Hematopoietic multipotent progenitor cell (in vitro differentiated cells): ENCODE measurements at places on chromosomes 13 and 19.

DNA sequence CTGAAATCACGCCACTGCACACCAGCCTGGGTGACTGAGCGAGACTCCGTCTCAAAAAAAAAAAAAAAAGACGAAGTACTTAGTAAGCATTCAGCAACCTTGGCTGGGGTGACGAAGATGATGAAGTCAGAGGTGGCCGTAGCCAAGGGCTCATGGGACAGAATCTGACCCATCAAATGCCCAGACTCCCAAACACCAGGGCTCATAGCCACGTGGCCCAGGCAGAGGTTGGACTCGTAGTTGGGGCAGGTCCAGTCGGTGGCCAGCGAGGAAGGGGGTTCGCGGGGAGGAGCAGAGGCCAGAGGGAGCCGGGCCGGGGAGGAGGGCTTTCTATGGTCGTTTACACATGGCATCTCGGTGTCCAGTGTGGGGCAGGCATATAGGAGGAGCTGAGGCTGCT is 52.1 kb upstream of the EHD2 start:
- no peak for DNase-seq

- DNase-seq: no peak
Measured at GRCh38 chr13:28496188-28496564, 1.2 kb upstream of the FLT1 start.

DNA sequence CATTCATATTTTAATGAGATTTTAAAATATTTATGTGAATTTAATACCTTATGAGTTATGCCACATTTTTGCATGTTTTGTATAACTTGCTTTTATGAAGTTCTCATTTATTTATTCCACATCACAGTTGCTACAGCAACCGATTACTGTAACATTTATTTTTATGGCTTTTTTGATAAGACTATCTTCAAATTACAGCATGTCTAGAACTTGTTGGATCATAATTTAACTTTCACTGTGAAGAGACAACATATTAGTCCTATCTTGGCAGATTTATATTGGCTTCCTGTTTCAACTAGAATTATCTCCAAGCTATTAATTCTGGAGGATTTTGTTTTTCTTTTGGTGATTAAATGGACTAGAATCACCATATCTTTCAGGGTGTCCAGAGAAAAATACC is 793.7 kb upstream of the SLITRK5 start:
- DNase-seq: peak; percentile 51

GRCh38 chr13:64925284-64925683 is 2304.9 kb downstream of the PCDH9 start:
- DNase-seq: no peak

DNA sequence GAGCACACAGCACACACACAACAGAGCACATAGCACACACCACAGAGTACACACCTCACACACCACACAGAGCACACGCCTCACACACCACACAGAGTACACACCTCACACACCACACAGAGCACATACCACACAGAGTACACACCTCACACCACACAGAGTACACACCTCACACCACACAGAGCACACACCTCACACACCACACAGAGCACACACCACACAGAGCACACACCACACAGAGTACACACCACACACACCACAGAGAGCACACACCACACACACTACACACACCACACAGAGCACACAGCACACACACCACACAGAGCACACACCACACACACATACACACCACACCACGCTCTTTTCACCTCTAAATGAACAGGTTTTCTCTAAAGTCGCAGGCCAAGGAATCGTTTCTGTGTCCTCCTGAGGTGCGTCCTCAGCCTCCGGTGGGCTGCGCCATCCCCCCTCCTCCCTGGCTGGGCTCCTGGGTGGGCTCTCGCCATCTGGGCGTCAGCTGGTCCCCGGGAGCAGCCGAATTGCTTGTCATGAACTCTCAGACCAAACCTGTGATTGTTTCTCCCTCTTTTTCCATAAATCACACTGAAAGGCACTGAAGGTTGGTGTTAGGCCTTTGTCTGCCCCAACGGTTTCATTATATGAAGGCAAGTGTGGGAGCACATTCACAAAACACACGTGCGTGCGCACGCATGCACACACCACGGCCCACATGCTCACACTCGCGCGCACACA is 37.4 kb downstream of the TMEM255B start:
- no peak for DNase-seq

- DNase-seq: peak; percentile 65
Measured at GRCh38 chr19:15091918-15092753, 10.1 kb downstream of the OR1I1 start.

- peak; percentile 76 for DNase-seq
Measured at GRCh38 chr19:19372656-19373416, 32.6 kb upstream of the GATAD2A start.

- DNase-seq: no peak
Measured at GRCh38 chr13:23467932-23468278, 34.4 kb upstream of the SACS start.

GRCh38 chr13:52669677-52670076 is 17.0 kb downstream of the SUGT1 start:
- DNase-seq: no peak

DNA sequence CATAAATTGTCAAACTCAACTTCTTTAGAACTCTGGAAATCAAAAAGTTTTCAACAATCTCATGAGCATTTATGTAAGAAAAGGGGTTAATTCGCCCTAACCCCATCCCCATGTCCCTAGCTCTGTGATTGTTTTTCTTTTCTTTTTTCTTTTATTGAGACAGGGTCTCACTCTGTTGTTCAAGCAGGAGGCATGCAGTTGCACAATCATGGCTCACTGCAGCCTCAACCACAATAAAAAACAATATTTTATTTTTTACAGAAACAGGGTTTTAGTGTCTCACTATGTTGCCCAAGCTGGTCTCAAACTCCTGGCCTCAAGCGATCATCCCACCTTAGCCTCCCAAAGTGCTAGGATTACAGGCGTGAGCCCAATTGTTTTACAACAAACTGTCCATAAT is 16.7 kb downstream of the VWA8 start:
- DNase-seq: no peak

GRCh38 chr13:111962431-111962891 is 104.5 kb upstream of the SOX1 start:
- no peak for DNase-seq

- DNase-seq: no peak
Measured at GRCh38 chr13:37230346-37230745, 124.9 kb upstream of the CSNK1A1L start.

GRCh38 chr19:49430678-49431329 is 5.6 kb downstream of the GFY start:
- no peak for DNase-seq

GRCh38 chr19:44308011-44308410 is 3.2 kb upstream of the ZNF235 start:
- DNase-seq: no peak

DNA sequence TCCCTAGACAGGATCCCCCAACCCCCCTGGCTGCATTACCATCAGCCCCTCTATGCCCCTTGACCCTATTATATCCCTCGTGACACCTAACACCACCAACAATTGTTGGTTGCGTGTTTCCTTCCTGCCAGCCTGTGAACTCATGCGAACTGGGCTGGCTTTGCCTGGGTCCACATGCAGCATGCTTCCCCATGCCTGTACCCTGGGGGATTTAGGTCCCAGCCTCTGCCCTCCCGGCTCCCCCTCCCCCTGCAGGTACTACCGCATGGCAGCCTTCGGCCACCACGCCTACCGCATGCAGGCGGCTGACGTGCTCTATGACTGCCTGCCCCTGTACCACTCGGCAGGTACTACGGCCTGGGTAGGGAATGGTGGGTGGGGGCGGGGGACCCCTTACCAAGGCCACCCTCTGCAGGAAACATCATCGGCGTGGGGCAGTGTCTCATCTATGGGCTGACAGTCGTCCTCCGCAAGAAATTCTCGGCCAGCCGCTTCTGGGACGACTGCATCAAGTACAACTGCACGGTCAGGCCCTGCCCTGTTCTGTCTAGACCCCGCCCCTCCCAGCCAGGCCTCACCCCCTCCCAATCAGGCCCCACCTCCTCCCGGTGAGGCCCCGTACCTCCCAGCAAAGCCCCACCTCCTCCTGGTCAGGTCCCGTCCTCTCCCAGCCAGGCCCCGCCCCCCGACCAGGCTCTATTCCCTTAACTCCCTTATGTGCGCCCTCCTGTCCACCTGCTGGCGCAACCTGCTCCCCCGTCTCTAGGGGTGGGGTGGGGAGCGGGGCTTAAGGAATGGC is 18.5 kb downstream of the SLC27A1 start:
- peak; percentile 32 for DNase-seq

GRCh38 chr19:810883-811489 is 10.8 kb downstream of the PLPPR3 start:
- no peak for DNase-seq

DNA sequence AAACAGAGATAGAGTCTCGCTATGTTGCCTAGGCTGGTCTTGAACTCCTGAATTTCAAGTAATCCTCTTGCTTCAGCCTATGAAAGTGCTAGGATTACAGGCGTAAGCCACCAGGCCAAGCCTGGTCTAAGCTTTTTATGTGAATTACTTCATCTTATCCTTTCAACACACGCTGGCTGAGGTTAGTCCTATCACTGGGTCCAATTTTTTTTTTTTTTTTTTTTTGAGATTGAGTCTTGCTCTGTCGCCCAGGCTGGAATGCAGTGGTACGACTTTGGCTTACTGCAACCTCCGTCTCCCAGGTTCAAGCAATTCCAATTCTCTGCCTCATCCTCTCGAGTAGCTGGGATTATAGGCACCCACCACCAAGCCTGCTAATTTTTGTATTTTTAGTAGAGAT is 10.4 kb downstream of the MYO1F start:
- DNase-seq: no peak

DNA sequence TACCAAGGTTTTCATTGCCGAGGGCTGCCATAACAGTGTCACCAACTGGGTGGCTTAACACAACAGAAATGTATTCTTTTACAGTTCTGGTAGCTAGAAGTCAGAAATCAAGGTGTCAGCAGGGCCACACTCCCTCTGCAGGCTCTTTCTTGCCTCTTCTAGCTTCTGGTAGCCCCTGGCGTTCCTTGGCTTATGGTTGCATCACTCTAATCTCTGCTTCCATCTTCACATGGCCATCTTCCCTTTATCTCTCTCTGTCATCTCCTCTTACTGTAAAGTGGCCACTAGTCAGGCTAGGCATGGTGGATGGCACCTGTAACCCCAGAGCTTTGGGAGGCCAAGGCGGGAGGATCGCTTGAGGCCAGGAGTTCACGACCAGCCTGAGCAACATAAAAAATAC is 38.0 kb upstream of the MRI1 start:
- DNase-seq: no peak

- DNase-seq: no peak
Measured at GRCh38 chr19:35365303-35365702, 5.6 kb upstream of the GPR42 start.

GRCh38 chr13:97268772-97269171 is 46.6 kb downstream of the MBNL2 start:
- no peak for DNase-seq

DNA sequence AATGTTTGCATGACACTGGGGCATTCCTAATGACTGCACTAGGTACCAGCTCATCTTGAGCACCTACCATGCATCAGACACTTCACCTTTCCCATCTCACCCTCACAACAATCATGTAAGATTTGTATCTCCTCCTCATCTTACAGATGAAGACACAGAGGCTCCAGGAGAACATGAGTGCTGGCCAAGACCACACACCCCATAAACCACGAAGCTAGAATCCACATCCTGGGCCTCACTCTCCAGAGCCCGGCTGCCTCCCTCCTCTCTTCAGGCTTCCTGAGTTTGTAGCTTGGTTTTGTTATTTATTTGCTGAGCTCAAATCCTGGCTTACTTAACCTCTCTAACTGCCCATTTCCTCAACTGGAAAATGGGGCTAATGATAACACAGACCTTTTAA is 25.9 kb downstream of the FAM216B start:
- no peak for DNase-seq

- DNase-seq: peak; percentile 11
Measured at GRCh38 chr13:76000131-76000530, 364.0 kb downstream of the LMO7 start.

DNA sequence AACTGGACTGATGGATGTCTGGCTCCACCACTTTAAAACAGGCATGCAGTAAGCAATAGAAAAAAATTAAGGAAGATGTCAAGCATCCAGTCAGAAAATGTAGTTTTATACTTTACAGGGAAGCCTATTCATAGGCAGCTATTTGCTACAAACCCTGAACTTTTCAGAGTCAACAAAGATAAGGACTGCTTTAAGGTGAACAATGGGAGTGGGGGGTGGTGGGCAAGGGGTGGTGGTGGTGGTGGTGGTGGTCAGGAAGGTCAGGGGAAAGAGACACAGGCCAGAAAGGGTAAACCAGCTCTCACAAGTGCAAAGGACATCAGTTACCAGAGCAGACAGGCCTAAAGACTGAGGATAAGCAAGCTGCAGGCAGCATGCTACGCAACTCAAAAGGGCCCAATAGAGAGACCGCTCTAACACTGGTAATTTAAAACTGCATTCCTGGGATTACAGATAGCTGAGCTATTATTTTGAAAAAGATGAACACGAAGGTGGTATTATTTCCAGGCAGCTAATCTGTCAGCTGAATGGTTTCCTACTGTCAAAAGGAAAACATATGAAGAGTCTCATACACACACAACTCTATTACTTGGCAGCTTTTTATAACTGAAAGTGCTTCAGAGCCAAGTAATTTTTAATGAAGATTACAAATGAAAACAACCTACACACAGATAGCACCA is 14.8 kb downstream of the BRD4 start:
- DNase-seq: no peak

- no peak for DNase-seq
Measured at GRCh38 chr19:47494729-47495128, 10.7 kb upstream of the KPTN start.

- no peak for DNase-seq
Measured at GRCh38 chr19:35689836-35690235, 14.5 kb upstream of the ZBTB32 start.

- DNase-seq: no peak
Measured at GRCh38 chr13:32946558-32946957, 69.7 kb upstream of the KL start.

DNA sequence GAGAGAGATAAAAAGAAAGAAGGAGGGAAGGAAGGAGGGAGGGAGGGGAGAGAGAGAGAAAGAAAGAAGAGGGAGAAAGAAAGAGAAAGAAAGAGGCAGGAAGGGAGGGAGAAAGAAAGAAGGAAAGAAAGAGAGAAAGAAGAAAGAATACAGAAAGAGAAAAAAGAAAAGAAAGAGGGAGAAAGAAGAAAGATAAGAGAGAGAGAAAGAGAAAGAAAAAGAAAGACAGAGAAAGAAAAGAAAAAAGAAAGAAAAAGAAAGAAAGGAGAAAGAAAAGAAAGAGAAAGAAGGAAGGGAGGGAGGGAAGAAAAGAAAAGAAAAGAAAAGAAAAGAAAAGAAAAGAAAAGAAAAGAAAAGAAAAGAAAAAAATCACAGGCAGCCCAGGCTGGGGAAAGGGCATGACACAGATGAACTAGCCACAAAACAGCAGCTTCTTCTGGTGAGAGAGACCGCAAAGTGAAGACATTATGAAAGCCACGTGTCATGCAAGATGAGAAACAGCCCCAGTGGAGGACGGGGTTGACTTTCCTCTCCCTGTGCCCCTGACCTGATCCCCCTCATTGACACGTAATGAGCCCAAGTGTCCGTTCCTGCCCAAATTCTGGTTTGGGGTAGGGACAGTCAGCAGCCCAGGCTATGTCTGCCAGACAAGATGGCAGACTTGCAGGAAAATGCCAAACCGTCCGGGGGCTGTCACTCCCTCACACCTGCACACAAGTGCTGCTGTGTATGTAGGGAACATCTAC is 102.1 kb downstream of the INSR start:
- DNase-seq: peak; percentile 32
